ENCODE measurements at places on chromosomes 3 and 15.

- no peak for DNase-seq
Observed at GRCh38 chr3:56677286-56677685, 5.8 kb downstream of the TASOR start.

GRCh38 chr3:194476784-194477183 lies 10.0 kb downstream of the ATP13A3 start:
- DNase-seq = no peak

DNA sequence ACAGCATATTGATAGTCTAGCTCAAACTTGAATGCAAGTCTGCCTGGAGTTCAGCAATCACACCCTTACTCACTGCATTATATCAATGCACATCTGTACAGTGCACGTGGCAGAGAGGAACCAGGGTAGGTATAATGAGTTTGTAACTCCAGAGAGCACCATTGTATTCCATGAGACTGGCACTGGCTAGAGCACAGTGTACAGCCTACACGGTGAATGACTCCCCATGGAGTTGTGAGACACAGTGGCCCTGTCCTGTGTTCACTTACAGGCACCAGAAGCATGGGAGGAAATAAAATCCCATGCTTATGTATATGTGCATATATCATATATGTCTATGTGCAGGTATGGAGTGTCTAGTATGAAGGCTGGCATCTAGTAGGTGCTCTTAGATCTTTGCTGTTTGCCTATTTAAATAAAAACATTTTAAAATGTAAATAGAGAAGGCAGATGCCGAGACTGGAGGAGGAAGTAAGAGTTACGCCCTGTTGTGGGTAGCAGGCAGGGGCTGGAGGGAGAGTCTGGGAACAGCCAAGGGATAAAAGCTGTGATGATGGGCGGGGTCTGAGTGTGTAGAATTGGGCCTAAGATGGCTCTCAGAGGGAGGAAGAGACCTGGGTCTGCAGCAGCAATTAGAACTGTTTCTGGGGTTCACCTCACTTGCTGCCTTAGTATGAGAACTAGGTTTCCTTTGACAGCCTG lies 360.7 kb upstream of the ICE2 start:
- DNase-seq = no peak

DNA sequence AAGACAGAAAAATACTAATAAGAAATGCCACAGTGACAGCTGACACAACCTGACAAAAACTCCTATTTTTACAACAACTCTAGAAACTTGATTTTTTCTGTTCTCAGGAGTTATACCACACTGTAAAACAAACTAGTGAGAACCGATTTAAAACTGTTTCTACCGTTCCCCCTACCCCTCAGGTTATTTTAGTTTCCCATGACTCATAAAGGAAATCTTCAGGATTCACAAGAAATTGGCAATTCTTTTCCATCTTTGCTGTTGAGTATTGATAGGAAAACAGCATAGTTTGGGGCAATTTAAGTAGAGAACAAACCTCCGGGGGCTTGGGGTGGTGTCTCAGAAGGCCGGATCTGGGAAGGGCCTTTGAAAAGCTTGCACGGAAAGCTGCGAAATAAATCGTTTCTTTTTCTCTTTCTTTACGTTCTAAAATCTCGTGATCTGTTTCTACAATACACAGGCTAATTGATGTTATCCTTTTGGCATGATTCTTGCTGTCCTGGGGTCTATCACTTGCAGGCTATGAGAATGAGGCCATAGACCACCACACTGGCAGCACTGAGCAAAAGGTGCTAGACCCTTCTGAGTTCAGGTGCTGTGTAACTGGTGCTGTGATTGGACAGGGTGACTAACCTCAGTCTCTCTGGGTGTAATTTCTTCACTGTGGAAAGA lies 89.3 kb downstream of the LPP start:
- no peak for DNase-seq

DNA sequence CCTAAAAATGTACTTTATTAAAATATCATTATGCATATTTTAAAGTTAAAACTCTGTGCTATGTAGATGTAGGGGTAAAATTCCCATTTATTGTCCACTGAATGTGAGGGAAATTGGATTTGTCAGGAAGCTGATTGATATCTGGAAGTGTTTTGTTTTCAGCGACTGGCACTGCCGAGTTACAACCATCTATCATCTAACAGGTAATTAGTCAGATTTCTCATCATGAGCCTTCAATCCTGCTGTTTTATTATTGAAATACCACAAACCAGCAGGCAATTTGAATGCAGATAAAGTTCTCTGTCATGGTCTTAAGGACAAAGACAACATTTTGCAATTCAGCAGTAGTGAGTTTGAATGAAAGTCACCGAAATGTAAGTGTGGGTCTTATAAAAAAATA lies 40.5 kb downstream of the ZIC1 start:
- no peak for DNase-seq

DNA sequence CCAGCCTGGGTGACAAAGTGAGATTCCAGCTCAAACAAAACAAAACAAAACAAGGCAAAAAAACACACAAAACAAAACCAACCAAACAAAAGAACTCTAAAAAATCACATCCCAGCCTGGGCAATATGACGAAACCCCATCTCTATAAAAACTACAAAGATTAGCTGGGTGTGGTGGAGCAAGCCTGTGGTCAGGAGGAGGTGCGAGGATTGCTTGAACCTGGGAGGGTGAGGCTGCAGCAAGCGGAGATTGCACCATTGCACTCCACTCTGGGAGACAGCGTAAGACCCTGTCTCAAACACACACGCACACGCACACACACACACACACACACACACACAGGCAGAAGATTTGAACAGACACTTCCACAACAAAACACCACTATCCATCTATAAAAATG lies 99.6 kb downstream of the SHQ1 start:
- DNase-seq = no peak
